ENCODE measurements at places on chromosomes 16 and 17.

DNA sequence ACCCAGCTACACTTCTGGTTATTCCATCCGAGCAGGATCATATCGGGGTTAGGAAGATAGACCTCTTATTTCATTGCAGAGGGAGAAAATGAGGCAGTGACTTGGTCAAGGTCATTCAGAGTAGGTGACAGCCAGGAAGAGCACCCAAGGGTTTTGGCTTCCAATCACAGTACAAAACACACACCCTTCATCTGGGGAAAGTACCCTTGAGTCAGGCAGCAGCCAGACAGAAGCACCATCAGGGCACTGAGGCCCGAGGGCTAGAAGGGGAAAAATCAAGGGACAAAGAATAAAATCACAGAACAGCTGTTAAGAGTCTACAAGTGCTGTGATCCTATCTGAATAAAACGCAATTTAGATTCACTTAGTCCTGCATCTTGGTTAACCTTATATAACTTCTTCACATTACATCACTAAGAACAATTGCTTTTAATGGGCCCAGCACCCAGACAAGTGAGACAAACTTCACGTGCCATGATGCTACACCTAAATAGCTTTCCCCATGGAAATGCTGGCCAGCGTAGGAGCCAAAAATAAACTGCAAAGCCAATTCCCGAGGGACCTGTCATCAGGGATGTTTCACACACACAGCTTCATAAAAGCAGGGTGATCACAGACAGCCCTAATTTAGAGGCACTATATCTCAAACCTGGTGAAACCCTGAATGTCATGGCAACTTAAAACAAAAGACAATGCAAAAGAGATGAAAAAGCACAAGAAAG, 4.9 kb downstream of the UBE2O start:
- DNase-seq = no peak

DNA sequence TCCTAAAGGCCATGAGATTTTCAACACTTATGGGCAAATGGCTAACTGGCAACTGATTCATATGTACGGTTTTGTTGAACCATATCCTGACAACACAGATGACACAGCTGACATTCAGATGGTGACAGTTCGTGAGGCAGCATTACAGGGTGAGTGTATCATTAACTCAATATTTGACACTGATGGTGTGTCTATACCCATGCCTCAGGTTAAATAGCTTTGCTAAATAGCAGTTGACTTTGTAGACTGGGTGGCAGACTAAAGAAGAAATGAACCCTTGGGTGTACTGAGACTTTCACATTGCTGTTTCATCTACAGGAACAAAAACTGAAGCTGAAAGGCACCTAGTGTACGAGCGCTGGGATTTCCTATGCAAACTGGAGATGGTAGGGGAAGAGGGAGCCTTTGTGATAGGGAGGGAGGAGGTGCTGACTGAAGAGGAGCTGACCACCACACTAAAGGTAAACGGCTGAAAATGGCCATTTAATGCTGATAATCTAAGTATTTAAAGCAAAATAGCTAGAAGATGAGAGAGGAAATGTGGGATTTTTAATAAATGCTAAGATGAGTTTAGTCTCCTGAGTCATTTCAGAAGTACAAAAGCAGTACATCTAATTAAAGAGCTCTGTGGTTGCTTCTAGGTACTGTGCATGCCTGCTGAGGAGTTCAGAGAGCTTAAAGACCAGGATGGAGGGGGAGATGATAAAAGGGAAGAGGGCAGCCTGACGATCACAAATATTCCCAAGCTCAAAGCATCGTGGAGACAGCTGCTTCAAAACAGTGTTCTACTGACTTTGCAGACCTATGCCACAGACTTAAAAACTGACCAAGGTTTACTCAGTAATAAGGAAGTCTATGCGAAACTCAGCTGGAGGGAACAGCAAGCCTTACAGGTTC, 3.0 kb downstream of the SETD6 start:
- no peak for DNase-seq

DNA sequence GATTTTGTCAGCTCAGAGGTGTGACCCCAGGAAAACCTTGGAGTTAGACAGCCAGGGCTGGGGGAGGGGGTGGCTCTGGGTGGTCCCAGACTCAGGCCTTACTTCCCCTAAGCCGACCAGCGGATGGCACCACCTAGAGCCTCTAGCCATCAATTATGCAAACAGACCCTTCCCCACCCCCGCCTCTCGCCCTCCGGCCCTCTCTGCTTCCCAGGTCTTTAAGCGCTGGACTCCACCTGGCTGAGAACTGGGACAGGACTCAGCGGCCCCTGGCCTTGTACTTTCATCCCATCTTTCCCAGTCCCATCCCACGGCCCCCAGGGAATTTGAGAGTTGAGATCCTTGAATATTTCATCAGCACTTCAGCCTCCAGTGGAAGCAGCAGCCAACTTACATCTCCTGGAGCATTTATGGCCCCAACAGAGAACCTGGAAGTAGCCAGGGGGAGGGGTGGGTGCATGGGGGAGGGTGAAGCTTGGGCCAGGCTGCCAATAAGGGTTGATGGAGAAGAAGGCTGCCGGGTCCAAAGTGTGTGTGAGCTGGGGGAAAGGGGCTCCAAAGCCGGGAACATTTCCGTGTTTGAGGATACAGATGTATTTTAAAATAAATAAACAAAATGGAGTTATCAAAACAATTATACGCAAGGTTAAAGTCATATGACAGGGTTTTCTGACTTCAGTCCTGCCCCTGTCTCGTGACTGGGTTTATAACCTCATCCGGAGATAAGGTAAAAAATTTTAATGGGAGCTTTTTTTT, 7.5 kb upstream of the JUP start:
- no peak for DNase-seq

- no peak for DNase-seq
These were observed 2.2 kb downstream of the PIP4K2B start for GRCh38 chr17:38797158-38797490.

- no peak for DNase-seq
These were observed 54.5 kb downstream of the NACA2 start for GRCh38 chr17:61536422-61536955.

DNA sequence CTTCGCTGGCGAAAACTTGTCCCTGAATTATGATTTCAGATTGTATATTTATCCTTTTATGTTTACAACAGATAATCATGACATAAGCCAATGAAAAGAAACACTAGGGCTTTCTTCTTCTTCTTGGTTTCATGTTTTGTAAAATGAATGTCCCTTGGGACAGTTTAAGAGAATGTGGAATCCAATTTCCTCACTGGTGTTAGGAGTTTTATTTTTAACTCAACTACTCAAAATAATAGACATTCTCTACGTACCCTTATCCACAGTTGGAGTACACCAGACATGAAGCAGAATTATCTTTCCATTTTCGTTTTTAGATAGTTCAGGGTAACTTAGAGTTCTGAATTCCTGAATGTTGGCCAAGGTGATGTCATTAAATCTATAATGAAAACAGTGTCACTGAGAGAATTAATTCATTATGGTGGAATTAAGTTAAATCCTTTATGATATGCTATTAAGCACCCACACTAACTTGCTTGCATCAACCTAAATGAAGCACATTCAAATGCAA, 43.4 kb downstream of the IRX6 start:
- DNase-seq = no peak

GRCh38 chr17:77163001-77163400, 22.2 kb downstream of the SEC14L1 start:
- DNase-seq = no peak

GRCh38 chr17:63707151-63707550, 7.2 kb upstream of the LIMD2 start:
- DNase-seq = no peak

GRCh38 chr17:7850701-7851437, 4.0 kb upstream of the TMEM88 start:
- DNase-seq = no peak

GRCh38 chr17:66417300-66417719, 114.9 kb downstream of the PRKCA start:
- no peak for DNase-seq

- DNase-seq = no peak
These were observed 2.6 kb downstream of the GIT1 start for GRCh38 chr17:29586676-29587469.
